CD8-positive, alpha-beta memory T cell (primary cell): ENCODE measurements at places on chromosomes 11 and 22. TPM values are rescaled to one million over a fixed set of nuclear protein-coding genes. Genes with fewer than 3 reads are reported as not detected.

GRCh38 chr11:7673724-7674434 is 579 bp upstream of the CYB5R2 start:
- peaks cover 13% of the 10 kb centered on the region for H3K27me3 ChIP-seq
- no peak for DNase-seq
- no peak overlapping the region for H3K4me3 ChIP-seq

Gene ATF4
- polyA plus RNA-seq, result 103 TPM

Gene LRRC56
- polyA plus RNA-seq, result 0.81 TPM

- no peak overlapping the region for H3K4me3 ChIP-seq
- no peak overlapping the region for H3K27ac ChIP-seq
- no peak for DNase-seq
- no peaks in the 10 kb centered on the region for H3K4me1 ChIP-seq
- H3K36me3 ChIP-seq, result no peaks in the 10 kb centered on the region
These were observed 5.8 kb downstream of the CYB5R2 start for GRCh38 chr11:7667460-7667859.

Gene LRRC74B
- not detected for polyA plus RNA-seq

DNA sequence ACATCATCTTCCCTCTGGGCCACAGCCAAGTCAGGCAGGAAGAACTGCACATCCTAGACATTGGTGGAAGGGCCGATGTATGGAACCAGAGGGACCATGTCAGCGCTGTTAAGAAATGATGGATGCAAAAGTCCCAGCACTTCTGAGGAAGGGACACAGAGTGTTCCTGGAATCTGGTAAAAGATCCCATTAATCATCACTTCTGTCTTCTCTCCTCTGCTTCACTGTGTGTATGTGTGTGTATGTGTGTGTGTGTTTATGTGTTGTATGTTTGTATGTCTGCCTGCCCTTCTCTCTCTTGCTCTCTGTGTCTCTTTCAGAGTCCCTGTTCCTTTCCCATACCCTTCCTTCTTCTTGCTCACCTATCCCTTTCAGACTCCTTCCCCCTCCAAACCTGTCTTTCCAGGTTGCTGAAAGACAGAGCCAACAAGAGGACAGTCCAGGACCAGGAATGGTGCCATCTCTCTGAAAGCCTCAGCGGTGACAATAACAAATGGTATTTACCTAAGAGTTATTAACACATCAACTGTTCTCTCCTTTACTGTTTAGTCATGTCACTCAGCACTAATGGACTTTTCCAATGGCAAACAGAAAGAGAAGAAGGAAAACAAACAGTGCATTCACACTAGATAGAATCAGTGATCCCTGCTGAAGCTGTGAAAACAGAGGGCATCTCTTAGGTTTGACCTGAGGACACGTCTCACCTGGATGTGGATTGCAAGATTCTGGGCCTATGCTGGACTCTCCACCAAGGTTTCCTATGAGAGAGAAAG is 47.1 kb downstream of the EHF start:
- DNase-seq, result no peak
- no peaks in the 10 kb centered on the region for H3K4me1 ChIP-seq
- H3K27me3 ChIP-seq, result peaks cover 3% of the 10 kb centered on the region
- no peaks in the 10 kb centered on the region for H3K36me3 ChIP-seq
- no peak overlapping the region for H3K4me3 ChIP-seq
- no peak overlapping the region for H3K27ac ChIP-seq

- H3K27ac ChIP-seq, result no peak overlapping the region
- no peaks in the 10 kb centered on the region for H3K27me3 ChIP-seq
- no peaks in the 10 kb centered on the region for H3K36me3 ChIP-seq
- no peak overlapping the region for H3K4me3 ChIP-seq
- peaks cover 22% of the 10 kb centered on the region for H3K4me1 ChIP-seq
- no peak for DNase-seq
These were observed 26.1 kb upstream of the CTSC start for GRCh38 chr11:88363648-88364065.

Gene ANKRD42
- polyA plus RNA-seq, result 6.0 TPM

Gene MMP8
- polyA plus RNA-seq, result not detected

- no peaks in the 10 kb centered on the region for H3K27me3 ChIP-seq
- H3K4me3 ChIP-seq, result no peak overlapping the region
These were observed 9.4 kb upstream of the POU2F3 start for GRCh38 chr11:120230433-120231071.

Gene OR10D3
- not detected for polyA plus RNA-seq

DNA sequence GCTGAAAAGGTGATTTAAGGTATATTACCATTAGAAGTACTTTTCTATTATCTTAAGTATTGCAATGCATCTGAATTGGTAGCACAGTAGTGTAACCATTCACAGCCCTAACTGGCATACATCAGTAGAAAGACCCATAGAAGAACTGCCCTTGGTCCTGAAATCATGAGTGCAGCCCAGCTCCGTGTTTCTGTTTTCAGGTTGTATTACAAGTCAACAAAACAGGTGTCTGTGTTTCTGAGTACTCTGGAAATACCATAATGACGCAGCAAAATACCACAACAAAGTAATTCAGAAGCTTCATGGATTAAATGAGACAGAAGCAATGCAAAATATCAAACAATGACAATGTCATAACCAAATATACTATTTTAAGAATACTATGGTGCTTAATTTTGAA is 226.3 kb downstream of the OPCML start:
- H3K27me3 ChIP-seq, result no peaks in the 10 kb centered on the region
- DNase-seq, result no peak
- no peak overlapping the region for H3K4me3 ChIP-seq
- H3K36me3 ChIP-seq, result no peaks in the 10 kb centered on the region
- H3K27ac ChIP-seq, result no peak overlapping the region

Gene CSKMT
- polyA plus RNA-seq, result 3.6 TPM

Gene SEZ6L
- not detected for polyA plus RNA-seq

DNA sequence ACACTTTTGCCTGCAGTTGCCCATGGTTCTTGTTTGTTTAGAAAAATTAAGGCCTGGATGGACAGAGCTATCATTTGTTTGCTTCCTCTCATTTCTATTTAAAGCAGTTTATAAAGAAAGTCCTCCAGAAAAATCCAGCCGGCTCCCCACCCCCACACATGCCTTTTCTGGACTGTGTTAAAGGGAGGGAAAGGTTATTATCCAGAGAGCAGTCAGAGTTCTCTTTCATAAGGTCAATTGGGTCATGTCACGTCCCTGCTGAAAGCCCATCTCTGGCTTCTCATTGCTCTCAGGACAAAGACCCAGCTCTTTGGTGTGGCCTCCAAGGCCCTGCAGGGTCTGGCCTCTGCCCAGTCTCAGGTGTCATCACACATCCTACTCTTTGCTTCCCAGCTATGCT is 9.8 kb upstream of the GRK3 start:
- H3K36me3 ChIP-seq, result no peaks in the 10 kb centered on the region
- DNase-seq, result no peak
- H3K4me3 ChIP-seq, result no peak overlapping the region
- H3K4me1 ChIP-seq, result no peaks in the 10 kb centered on the region
- H3K27me3 ChIP-seq, result no peaks in the 10 kb centered on the region

Gene OR8G1
- polyA plus RNA-seq, result not detected

DNA sequence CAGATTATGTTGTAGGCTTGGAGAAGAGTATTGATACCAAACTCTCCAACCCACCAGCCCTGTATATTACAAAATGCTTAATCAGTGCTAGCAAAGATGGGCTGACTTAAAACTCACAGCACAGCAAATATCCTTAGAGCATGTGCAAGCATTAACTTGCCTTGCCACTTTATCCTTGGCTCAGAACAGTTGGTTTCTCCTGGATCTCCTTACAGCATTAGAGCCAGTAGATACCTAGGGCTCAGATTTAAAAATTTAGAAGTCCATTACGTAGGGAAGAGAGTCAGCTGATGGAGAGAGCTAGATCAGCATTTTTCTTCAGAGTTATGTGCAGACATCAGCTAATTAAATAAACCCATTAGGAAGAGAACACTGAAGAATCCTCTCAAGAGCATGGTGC is 198.5 kb upstream of the ZBED5 start:
- no peaks in the 10 kb centered on the region for H3K4me1 ChIP-seq
- DNase-seq, result no peak
- H3K4me3 ChIP-seq, result no peak overlapping the region
- H3K27me3 ChIP-seq, result no peaks in the 10 kb centered on the region

DNA sequence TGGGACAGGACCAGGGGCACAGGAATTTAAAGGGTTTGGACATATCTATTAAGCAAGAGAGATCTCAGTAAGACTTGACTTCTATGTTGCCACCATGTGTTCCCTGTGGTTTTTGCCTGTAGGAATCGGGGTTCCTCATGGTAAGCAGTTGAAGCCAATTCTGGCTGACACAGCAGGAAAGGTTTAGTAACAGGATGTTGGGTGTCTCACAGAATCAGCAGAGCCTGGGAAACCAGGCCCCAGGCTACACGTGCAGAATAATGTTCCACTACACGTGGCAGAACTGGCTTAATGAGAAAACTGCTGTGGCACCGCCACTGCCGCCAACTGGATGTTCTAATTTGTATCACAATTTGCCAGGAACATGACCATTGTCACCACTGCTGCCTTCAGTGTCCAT is 264.6 kb upstream of the PLET1 start:
- no peaks in the 10 kb centered on the region for H3K36me3 ChIP-seq
- H3K4me1 ChIP-seq, result no peaks in the 10 kb centered on the region
- H3K27me3 ChIP-seq, result peaks cover 3% of the 10 kb centered on the region
- no peak for DNase-seq

DNA sequence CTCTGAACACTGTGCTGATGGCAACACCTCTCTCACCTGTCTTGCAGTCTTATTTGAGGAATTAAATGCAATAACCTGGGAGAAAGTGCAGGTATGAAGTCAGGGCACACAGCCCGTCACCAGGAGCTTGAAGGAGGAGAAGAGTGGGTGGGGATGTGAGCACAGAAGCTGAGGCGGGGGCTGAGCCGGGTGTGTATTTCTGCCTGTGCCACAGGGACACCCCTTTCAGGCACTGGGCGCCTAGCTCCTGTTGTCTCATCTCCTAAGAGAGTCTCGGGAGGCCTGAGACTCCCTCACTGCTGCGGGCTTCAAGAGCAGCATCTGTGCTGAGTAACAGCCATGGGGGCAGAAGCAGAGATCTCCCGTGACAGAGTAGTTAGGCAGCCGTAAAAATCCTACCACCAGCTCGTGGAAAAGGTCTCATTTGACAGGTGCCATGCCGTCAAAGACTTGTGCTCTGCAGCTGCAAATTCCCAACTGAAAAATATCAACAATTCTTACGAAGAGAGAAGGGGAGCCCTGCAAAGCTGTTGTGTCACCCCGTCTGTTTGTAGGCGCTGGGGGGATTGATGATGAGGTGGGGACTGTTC is 26.8 kb downstream of the PARVB start:
- H3K36me3 ChIP-seq, result no peaks in the 10 kb centered on the region
- H3K27ac ChIP-seq, result no peak overlapping the region
- H3K4me3 ChIP-seq, result no peak overlapping the region

- no peaks in the 10 kb centered on the region for H3K4me1 ChIP-seq
- peaks cover 26% of the 10 kb centered on the region for H3K36me3 ChIP-seq
These were observed 11.2 kb downstream of the PTS start for GRCh38 chr11:112237451-112237850.

GRCh38 chr11:95788921-95789505 is 569 bp downstream of the FAM76B start:
- H3K27ac ChIP-seq, result peak overlapping the region; percentile 100
- DNase-seq, result peak; percentile 7
- peaks cover 21% of the 10 kb centered on the region for H3K36me3 ChIP-seq
- no peaks in the 10 kb centered on the region for H3K27me3 ChIP-seq
- peak overlapping the region; percentile 97 for H3K4me3 ChIP-seq

Gene CD248
- 18.9 TPM for polyA plus RNA-seq

- H3K27me3 ChIP-seq, result no peaks in the 10 kb centered on the region
- no peak overlapping the region for H3K4me3 ChIP-seq
- no peaks in the 10 kb centered on the region for H3K36me3 ChIP-seq
- H3K4me1 ChIP-seq, result no peaks in the 10 kb centered on the region
These were observed 37.8 kb downstream of the PRR5L start for GRCh38 chr11:36333897-36334296.

Gene PNPLA5
- not detected for polyA plus RNA-seq

Gene ACTN3
- not detected for polyA plus RNA-seq

Gene IRAG1
- polyA plus RNA-seq, result not detected

Gene SPON1
- 2.0 TPM for polyA plus RNA-seq

GRCh38 chr11:94088906-94089305 is 39.7 kb upstream of the PANX1 start:
- H3K4me1 ChIP-seq, result no peaks in the 10 kb centered on the region
- H3K4me3 ChIP-seq, result no peak overlapping the region
- H3K27me3 ChIP-seq, result no peaks in the 10 kb centered on the region

Gene NOX4
- not detected for polyA plus RNA-seq

Gene CARD16
- 268 TPM for polyA plus RNA-seq

- no peaks in the 10 kb centered on the region for H3K27me3 ChIP-seq
- H3K4me3 ChIP-seq, result no peak overlapping the region
- no peaks in the 10 kb centered on the region for H3K4me1 ChIP-seq
- H3K27ac ChIP-seq, result no peak overlapping the region
- no peak for DNase-seq
These were observed 945.3 kb downstream of the LRRC4C start for GRCh38 chr11:40514124-40514523.

GRCh38 chr22:22469527-22469926 is 39.0 kb downstream of the ZNF280B start:
- H3K4me1 ChIP-seq, result no peaks in the 10 kb centered on the region
- no peaks in the 10 kb centered on the region for H3K36me3 ChIP-seq
- H3K27me3 ChIP-seq, result peaks cover 3% of the 10 kb centered on the region

DNA sequence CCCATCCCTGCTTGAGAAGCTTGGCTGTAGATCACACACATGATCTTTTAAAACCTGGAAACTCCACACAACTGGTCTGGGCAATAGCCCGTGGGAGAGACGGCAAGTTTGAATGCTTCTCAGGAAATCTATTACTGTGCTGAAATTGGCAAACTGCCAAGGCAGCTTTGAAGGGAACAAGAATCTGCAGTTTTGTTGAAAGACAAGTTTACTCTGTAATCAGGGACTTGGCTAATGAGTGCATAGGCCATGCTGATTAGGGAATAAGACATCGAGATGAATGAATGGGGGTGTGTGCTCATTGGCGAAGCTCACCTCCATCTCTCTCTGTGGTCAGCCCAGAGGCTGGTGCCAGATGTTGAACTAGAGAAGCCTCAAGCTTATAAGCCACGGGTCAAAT is 218.8 kb downstream of the HIPK3 start:
- no peak overlapping the region for H3K4me3 ChIP-seq
- DNase-seq, result no peak
- H3K27ac ChIP-seq, result no peak overlapping the region

DNA sequence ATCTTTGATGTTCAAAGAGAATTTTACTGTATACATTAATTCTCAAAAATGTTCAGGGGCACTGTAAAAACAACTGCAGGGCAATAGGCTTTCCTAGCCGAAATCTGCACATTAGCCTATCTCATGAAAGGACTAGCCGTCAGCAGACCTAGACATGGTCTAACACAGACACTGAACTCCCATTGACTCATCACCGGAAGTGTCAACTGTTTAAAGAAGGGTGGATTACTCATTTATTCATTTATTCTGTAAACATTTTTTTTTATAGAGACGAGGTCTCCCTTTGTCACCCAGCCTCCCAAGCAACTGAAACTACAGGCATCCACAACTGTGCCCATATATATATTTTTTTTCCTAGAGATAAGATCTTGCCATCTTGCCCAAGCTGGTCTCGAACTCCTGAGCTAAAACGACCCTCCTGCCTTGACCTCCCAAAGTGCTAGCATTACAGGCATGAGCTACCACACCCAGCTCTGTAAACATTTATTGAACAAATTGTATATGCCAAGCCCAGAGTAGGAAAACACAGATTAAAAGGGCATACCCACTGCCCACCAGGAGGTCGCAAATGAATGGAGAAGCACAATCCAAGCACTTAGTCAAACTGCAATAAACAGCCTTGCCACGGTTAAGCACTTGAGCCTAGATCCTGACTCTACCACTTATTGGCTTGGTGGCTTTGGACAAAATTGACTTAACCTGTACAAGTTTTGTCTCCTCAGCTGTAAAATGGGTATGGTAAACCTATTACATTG is 26.6 kb downstream of the RAB30 start:
- H3K36me3 ChIP-seq, result no peaks in the 10 kb centered on the region
- no peak overlapping the region for H3K27ac ChIP-seq
- DNase-seq, result no peak
- no peaks in the 10 kb centered on the region for H3K27me3 ChIP-seq
- no peak overlapping the region for H3K4me3 ChIP-seq
